ENCODE measurements at places on chromosomes 4 and X.

DNA sequence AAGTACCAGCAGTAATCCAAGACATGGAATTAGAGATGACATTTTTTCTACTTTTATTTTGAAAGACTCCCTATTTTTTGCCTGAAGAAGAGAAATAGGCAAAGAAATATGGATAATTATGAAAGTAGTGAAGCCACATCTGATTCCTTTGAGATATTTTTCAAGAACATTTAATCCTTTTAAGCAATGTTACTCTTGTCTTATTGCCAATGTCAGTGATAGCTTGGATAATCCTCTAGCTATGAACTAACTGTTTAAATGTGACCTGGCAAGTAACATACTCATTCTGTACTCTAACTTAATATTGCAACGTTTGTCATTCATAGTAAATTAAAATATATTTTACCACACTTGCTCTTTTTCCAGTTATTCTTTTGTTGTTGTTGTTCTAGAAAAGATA is 181.3 kb downstream of the VEGFC start:
- DNase-seq, result no peak

- no peak for DNase-seq
These were observed 1709.5 kb upstream of the AGA start for GRCh38 chr4:179151770-179152169.

DNA sequence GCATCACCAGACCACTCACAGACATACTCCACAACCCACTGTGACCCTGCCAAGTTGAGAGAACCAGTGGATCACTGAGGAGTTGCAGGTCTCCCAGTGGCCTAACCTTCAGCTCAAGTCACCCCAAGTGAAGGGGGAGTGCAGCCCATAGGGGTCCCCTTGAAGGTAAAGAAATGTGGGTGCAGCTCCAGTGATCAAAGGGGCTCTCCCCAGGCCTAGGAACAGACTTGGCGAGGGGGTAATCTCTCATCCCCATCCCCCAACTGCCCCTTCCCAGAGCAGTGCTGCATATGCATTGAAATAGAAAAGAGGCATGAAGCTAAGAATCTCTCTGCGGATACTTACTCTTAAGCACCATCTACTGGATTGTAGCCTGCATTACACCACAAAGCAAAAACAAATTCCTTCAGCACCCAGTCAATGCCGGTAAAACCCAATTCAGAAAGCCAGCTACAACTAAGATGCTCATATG is 27.0 kb downstream of the MAGEE1 start:
- DNase-seq, result no peak

DNA sequence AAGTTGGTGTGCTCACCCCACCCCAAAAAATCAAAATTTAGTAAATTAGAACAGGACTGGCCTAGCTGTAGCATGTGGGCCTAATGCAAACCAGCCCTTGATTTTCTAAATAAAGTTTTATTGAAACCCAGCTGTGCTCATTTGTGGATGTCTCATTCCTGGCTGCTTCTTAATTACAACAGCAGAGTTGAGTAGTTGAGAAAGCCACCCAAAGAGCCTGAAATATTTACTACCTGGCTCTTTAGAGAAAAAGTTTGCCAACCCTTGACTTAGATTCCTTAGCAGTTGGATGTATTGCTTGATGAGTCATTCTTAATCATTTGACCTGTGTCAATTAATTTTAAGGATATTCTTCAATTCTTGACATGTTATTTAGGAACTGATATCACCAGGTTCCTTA is 168.3 kb upstream of the PUDP start:
- DNase-seq, result no peak

- no peak for DNase-seq
These were observed 106.3 kb upstream of the TEX13D start for GRCh38 chrX:124226129-124226528.

- no peak for DNase-seq
These were observed 54.5 kb downstream of the CAMK2D start for GRCh38 chr4:113707048-113707447.

GRCh38 chr4:52945326-52945898 is 83.3 kb downstream of the RASL11B start:
- DNase-seq, result no peak

DNA sequence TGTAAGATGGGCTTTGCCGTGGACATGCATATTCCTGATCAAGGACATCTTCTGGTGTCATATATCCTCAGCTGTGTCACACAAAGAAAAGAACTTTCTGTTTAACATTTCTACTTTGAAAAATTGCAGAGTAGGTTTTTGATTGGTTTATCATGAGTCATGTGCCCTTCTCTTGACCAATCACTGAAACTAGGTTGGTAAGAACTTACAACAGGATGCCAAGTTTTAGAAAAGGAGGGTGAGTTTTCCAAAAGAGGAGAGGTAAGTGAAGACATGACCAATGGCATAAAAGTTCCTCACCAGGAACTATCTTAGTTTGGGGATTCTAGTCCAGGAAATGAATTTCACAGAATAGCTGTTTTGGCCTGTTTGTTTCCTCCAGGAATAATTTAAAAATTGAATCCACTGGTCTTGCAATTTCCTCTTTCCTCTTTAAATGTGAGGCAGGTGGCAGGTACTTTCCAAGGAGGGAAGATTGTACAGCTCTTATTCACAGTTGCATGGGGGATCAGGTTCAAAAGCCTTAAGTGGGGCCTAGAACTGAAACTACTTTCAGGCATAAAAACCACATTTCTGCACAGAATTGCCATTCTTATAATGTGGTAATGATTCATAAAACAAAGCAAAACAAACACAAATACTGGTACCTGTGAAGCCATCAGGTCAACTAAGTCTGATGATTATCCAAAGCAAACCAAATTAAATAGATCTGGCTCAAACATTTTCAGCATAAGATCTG is 1114.5 kb upstream of the LCORL start:
- DNase-seq, result no peak

DNA sequence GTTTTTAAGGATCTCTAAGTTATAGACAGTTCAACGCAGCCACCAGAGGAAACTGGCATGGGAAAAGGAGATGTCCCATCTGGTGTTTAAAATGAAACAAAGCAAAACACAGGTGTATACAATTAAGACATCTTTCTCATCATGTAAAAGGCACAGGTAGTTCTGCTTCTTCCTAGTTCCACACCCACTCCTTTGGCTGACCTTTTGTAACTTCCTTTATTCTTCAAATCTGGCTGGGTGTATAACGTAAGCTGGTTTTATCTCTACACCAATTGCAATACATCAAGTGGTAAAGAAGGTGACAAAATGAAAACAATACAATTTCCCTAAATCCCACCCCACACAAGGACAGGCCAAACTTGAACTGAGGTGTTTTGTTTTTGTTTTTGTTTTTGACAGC is 27.3 kb upstream of the FBXW7 start:
- no peak for DNase-seq

- DNase-seq, result no peak
These were observed 57.8 kb downstream of the GPRIN3 start for GRCh38 chr4:89249716-89250361.

GRCh38 chr4:140266958-140267568 is 106.4 kb upstream of the SCOC start:
- no peak for DNase-seq

GRCh38 chrX:130885996-130886395 is 17.0 kb downstream of the ENOX2 start:
- DNase-seq, result peak; percentile 10

GRCh38 chrX:92213786-92214185 is 434.6 kb downstream of the PCDH11X start:
- no peak for DNase-seq

GRCh38 chrX:2910109-2910508 is 19.0 kb downstream of the ARSD start:
- DNase-seq, result no peak

DNA sequence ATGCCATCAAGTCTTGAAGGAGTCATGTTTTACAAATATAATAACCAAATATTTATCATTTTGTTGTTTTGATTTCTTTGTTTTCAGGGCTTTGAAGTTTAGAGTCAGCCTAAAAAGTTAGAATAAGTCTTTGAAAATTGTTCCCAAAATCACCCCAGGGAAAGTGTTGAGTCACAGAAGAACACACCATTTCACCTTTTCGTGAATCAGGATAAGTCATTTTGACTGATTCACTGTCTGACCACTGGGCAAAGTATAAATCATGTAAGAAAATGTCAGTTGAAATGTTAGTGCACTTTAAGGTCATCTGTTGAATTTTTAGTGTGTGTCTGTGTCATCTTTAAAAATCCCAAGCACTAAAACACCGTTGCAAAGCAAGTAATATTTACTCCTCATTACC is 1320.1 kb downstream of the RPA4 start:
- no peak for DNase-seq

GRCh38 chrX:1914606-1915365 is 299.9 kb downstream of the ASMT start:
- DNase-seq, result no peak

DNA sequence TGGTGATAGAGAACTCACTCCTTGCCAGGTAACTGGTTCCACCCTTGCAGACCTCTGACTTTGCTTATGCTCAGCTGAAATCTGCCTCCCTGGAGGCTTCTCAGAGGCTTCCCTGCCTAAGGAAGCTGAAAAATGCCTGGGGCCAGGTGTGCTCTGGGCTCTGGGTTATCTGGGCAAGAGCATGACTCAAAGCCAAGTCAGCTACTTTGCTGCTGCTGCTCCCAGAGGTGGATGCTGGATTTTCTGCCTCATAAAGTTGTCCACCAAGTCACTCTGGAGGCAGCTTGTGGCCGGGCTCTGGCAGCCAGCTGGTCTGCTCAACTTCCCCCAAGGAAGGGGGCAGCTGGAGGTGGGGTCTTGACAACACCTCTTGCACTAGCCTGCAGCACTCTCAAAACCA is 132.7 kb downstream of the PJA1 start:
- no peak for DNase-seq

DNA sequence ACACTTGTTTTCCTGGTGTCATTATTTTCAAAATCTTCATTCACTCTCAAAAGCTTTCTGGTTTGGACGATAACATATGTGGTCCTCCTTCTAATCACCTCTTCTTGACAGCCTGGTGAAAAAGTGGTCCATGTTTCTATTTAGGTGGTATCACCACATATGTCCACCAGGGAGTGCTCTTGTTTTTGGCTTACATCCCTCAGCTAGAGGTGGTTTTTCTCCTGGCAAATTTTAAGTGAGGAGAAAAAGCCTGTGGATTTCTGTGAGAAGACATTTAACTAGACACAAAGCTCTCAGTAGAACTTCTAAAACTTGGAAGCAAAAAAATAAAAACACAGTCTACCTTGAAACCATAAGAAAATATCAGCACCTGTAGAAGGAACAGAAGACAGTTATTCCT is 58.0 kb upstream of the FRMPD4 start:
- DNase-seq, result no peak

- DNase-seq, result no peak
These were observed at the start of gene NXF3 for GRCh38 chrX:103092942-103093341. Gene NXF3 (minus strand): TSS chrX:103093143. CDS start chrX:103093023, 120 bp downstream.

GRCh38 chr4:24659241-24659961 is 75.0 kb upstream of the DHX15 start:
- DNase-seq, result peak; percentile 92

- no peak for DNase-seq
These were observed 237.4 kb downstream of the CAMK2D start for GRCh38 chr4:113524096-113524495.

- no peak for DNase-seq
These were observed 609 bp downstream of the REPS2 start for GRCh38 chrX:16946971-16947562.

- DNase-seq, result no peak
These were observed 69.8 kb downstream of the TMA16 start for GRCh38 chr4:163564221-163564720.

DNA sequence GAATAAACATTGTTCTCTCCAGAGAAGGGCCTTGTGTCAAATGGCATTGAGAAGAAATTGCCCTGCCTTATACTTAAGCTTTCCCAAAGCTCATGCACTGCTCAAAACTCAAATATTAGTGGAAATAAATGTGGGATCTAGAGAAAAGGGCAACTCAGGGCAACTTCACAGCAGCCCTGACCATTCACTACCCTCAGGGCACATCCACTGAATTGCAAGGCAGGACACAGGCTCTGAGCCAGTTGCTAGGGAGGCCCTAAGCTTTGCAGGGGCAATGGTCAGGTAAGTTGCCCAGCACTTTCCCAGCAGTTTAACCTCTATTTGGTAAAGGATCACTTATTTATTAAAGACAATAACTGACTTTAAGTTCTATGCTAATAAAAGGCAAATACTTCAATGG is 255.3 kb upstream of the TEX13A start:
- no peak for DNase-seq
